ENCODE measurements at places on chromosomes 11 and 22.

GRCh38 chr11:112564228-112564955, 303.7 kb upstream of the PLET1 start:
- no peak for DNase-seq

- DNase-seq: no peak
Observed at GRCh38 chr11:60844045-60844869, 2.3 kb downstream of the CCDC86 start.

DNA sequence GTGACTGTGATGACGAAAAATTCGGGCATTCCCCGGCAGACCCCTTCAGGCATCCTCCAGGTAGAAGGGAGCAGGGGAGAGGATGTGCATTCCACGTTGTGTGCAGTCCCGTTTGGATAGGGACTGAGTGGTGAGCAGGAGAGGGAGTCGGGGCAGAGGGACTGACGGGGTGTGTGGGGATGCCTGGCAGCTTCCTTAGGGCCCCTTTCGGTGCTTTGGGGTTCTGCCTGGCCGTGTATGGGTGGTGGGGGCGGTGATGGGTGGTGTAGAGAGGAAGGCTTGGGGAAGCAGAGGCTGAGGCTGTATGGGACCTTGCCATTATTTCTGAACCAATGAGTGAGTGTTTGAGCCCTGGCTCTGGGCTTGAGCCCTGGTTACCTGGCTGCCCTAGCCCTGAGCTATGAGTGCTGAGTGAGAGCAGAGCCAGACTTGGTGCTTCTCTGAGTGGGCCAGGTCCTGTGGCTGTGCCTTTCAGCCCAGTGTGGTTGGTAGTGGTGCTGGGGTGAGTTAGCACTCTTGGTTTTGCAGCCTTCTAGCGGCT, 914 bp downstream of the INPPL1 start:
- no peak for DNase-seq

- no peak for DNase-seq
Observed at GRCh38 chr22:45045208-45045607, 35.4 kb upstream of the PHF21B start.

GRCh38 chr11:94536386-94536785, 7.3 kb upstream of the FUT4 start:
- no peak for DNase-seq

DNA sequence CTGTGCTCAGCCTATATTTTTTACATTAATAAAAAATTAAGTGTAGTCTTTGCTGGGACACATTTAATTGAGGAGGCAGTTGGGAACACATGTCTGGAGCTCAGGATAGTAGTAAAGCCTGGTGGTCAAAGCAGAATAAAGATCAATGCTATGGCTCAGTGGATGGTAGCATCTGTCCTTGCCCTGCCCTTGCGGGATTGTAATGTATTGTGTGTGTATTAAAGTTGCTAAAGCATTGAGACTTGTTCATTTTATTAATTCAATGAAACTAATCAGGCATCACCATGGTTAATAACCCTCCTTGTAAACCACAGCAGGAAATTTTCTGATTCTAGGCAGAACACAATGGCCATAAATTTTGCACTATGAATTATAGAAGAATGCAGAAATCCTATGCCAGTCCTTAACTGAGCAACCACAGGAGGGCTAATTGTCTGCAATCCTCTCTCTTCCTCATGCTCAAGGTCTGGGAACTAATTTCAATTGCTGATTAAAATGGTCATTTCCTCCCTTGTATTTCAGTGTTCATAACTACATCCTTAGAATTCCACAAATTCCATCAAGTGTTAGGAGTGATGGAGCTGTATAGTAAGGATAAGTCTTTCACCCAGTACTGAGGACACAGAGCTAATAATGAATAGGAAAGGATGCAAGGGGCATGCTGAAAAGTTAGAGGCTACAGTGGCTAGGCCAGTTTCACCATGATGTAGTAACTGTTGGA, 403.2 kb upstream of the DDI1 start:
- no peak for DNase-seq

- no peak for DNase-seq
Observed at GRCh38 chr11:2662024-2662312, 37.8 kb downstream of the KCNQ1OT1 start.

DNA sequence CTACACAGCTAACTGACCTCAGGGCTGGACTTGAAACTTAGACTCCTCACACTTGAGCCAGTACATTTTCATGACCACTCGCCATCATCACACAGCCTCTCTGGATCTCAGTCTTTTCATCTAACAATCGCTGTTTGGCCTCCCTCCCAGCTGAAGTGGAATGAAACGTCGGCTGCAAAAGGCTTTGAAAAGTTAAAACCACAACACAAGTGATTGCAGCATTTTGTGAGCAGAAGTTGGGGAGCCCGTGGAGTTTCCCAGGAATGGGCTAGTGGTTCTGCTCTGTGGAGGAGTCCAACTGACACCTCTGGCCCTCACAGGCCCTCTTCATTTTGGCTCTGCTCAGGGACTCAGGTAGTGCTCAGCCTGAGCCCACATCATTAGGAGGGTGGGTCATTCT, 35.9 kb upstream of the TRIM29 start:
- no peak for DNase-seq

DNA sequence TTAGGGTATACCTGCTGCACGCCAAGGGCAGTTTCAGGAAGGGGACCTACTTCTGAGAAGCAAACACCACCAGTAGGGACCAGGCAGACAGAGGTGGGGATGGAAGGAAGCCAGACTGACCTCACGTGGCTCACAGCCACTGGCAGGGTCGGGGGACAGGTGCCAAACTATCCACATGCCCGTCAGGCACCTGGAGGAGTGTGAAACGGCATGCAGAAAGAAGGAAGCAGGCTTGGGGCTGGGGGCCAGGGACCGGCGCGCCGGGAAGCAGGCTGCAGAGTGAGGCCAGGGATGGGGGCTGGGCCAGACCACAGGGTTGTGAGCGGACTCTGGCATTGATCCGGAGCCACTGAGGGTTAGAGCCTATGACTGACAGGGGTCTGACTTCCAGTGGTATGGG, 47.5 kb downstream of the CDKN1C start:
- DNase-seq: no peak

GRCh38 chr11:496834-497564, 10.0 kb downstream of the RNH1 start:
- no peak for DNase-seq

DNA sequence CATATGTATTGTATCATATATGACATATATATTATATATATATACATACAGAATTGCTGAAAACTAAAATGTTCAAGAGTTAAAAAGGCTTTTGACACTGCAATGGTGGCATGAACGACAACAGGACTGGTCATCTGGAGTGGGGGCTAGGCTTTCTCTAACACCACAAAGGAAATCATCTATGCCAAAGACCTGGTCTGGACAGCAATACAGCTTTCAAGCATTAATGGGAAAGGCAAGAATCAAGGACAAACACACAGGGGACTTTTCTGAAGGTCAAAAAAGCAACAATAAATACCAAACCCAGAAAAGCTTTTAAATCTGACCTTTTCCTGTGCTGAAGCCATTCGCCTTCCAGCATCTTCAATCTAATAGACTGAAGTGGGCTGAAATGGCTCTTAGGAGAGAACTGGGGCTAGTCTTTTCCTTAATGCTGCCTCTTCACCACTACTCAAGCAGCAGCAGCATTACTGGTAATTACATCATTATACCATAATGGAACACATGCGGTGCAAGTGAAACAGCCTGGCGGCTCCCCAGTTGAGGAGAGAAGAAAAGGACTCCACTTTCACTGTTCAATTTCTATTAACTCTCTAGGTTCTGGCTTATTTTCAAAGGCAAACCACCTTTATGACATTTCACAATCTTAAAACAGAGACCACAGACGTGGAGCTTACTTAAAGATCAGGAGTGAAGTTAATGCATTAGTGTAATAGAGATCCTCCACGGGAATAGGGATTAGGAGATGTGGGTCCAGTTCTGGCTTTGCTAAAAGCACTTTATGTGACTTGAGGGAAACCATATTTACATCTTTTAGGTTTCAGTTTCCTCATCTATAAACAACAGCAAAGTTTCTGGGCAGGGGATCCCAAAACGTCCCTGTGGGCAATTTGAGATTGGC, 63.0 kb downstream of the GAB2 start:
- DNase-seq: no peak

- DNase-seq: no peak
Observed at GRCh38 chr11:95432714-95433503, 201.9 kb upstream of the SESN3 start.

DNA sequence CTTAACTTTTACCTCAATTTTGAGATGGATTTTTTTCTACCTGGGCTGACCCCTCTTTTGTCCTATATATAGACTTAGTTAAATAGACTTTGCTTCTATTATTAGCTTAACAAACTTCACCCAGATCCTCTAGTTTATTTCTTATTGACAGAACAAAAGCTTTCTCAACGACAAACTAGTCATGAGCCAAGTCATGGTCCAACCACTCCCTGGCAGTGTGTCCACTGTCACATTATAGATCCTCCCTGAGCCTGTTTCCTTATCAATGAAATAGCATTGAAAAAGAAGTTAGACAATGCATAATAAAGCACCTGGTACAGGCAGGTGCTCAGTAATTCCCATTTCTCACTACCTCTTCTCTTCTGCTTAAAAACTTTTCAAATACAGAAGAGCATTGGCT, 155.1 kb downstream of the SPON1 start:
- no peak for DNase-seq

DNA sequence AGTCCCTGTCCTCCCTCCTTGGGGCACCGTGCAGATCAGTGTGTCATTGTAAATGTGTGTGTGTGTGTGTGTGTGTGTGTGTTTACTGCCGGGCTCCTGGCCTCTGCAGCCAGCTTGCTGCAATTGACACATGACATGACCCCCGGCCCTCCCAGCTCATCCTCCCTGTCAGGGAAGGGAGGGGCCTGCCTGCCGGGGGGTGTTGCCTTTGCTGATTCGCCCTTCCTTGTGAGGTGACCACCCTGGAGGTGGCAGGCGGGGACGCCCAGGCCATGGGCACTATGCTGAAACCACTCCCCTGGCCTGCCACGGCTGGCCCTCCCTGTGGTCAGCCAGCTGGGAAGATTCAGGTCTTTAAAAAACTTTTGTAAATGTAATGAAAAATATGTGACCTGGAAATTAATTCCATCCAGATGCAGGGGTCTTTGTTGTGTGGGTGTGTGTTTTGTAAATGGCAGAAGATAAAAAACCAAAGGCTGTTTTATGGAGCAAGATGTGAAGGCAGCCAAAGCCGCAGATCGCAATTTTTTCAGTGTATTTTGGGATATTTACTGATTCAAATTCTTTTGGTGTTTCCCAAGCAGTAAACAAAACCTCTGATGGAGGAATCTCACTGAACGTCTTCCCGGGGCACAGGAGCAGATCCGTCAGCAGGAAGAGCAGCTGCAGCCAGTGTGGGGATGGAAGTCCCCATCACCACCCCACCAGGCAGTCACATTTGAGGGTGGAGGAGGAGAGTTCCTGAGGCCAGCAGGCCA, 23.2 kb downstream of the SHISAL1 start:
- DNase-seq: no peak

GRCh38 chr11:35918716-35919115, 25.1 kb upstream of the LDLRAD3 start:
- DNase-seq: no peak

DNA sequence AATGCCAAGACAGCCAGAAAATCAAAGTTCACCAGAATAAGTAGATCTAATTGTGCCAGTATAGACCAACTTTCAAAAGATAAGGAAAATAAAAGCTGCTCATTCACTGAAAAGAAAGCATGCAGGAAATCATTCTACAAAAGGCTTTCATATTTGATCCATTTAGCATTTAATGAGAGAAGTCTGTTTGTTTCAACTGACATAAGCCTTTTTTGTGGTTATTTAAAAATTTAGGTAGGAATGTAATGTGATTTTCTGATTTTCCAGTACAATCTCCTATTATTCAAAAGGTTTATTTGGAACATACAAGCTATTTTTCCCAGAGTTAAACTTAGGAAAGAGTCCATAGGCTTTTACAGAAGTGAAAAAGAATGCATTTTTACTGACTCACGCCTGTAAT, 92.7 kb downstream of the SBF2 start:
- DNase-seq: no peak

DNA sequence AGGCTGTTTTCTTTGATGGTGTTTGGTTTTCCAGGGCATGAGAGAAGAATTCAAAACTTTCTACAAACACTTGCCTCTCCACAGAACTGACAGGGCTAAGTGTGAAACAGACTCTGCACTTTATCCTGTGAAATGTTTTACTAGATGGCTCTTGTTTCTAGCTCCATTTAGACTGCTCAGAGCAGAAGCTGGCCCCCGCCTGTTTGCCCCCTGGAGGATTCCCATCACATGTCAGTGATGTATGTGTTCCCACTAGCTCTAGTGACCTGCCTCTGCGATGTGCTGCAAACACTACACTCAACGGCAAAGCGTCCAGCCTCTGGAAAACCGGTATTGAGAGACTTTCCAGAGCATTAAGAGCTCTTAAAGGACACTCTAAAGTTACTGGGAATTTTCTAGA, 41.4 kb upstream of the PCF11 start:
- DNase-seq: no peak

DNA sequence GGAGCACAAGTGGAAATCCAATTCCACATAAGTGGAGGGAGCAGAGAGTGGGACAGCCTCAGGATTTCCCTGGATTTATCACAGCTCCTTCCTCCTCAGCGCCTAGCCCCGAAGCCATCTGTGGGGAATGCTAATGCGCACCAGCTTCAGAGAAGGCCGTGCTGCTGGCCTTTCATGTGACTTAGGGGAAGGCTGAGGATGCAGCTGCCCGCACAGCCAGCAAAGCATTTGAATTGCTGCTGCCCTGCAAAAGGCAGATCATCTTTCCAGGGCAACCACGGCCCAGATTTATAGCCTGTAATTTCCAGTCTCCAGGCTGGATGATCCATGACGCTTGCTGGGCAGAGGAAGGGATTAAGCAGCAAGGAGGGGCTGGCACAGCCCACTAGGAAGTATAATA, 29.9 kb downstream of the SYN3 start:
- no peak for DNase-seq

GRCh38 chr11:1762537-1763302, 1.0 kb downstream of the CTSD start:
- no peak for DNase-seq

DNA sequence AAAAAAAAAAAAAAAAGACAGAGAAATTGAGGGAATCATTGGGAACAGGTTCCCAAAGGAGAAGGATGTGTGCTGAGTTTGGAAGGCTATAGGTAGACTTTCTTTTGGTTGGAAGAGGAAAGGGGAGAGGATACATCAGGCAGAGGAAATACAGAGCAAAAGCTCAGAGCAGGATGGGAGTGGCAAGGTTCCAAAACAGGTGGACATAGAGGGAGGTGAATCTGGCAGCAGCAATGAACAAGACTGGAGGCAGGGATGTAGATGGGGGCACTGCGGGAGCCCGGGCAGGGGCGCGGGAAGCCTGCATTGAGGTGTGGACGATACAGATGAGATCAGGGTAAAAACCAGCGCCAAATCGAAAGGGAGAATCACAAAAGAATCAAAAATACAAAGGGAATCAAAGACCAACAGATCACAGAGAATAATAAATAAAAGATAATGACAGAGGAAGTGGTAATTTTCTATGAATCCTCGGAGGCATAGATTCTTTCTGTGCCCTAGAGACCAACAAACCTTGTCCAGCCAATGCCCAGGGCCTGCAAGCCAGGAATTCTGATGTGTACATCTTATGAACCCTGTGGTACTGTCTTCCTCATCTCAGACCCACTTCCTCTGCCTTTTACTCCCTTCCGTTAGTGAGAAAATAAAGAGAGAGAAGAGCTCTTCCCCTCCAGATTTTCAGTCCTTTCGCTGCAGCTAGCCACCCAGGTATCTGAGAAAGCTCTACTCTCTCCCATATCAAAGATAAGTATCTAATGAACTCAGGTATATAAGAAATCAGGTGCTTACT, 70.3 kb downstream of the SLC1A2 start:
- DNase-seq: no peak

Measured in cortex of kidney (tissue), 1 donor.